Activated CD4-positive, alpha-beta memory T cell treated with anti-CD3 and anti-CD28 coated beads for 36 hours (primary cell): ENCODE measurements at places on chromosomes 12 and 14.

DNA sequence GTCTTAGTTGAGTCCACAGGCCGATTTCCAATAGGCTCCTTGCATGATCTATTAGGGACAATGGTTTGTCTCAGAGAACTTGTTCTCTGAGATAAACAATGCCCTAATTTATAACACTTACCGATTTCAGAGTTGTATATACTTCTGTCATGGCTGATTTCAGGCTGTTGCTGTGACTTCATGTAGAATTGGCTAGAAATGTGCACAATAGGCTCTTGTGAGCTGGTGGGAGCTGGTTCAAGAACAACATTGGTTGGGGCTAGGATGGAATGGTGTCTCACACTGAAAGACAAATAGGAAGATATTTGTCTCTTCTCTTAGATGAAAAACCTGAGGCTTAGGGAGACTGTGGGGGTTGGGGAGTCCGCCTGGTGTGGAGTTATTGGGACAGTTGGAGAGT lies 6.7 kb upstream of the KRT86 start:
- no peak for DNase-seq

DNA sequence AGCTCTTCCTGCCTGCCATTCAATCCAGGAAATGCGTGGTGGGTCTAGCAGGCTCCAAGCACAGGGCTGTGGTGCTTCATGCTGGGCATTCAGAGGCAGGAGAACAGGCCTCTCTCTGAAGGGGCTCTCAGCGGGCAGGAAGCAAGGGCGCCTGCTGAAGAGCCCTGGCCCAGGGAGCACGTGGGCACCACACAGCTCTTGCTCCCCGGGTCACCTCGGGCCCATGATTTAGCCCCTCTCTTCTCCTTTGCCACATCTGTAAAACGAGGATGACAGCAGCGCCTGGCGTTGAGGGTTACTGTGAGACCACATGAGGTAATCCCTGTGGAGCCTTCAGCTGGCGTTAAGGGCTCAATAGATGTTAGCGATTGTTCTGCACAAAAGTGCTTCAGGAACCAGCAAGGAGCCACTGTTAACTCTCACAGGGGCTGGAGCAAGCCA lies 37.6 kb upstream of the SPTLC2 start:
- DNase-seq = no peak

GRCh38 chr14:91230397-91231035 lies 14.0 kb downstream of the GPR68 start:
- peak; percentile 49 for DNase-seq

DNA sequence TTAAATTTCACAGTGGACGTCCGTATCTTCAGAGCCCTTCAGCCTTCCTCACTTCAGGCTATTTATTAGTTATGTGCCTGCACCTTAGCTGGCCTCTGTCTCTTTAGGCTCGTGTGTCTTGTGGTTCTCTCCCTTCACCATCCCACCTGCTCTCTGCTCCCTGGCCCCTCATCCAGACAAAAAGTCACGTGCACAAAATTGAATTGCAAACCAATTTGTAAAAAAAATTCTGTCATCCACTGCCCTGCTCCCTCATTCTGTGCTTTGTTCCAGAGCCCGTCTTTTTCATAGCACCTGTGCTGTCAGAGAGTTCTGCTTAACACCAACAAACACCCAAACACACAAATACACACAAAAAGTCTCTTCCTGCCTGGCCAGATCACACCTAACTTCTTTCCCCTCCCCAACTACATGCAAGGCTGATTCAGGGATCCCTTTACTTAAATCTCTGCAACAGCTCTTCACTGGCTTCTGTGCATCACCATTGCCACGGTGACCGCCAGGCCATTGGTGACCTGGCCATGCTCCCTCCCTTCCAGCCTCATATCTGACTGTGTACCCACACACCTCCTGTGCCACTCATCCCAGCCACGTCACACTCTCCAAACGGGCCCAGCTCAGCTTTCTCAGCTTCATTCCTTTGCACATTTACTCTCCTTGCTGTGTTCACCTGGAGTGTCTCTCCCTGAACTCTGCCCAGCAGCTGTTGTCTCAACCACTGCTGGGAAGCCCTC lies 205.7 kb downstream of the TTC8 start:
- DNase-seq = no peak

DNA sequence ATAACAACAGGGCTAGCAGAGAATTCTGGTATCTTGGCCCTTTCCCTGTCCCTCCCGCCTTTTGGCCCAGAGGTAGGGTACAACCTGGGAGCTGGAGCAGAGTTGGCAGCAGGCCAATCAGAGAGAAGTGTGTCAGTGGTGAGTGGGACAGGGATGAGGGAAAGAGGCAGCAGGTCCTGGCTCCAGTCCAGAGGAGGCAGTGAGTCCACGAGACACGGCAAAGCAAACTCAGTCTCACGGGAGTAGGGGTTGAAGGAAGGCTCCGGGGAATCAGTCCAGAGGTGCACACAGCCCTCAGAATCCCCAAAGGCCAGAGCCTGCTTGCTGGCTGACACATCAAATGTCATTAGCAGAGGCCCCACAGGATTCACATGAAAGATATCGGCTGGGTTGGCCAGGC lies 7.3 kb downstream of the PAN2 start:
- no peak for DNase-seq

GRCh38 chr12:104910196-104910840 lies 47.8 kb downstream of the SLC41A2 start:
- no peak for DNase-seq

DNA sequence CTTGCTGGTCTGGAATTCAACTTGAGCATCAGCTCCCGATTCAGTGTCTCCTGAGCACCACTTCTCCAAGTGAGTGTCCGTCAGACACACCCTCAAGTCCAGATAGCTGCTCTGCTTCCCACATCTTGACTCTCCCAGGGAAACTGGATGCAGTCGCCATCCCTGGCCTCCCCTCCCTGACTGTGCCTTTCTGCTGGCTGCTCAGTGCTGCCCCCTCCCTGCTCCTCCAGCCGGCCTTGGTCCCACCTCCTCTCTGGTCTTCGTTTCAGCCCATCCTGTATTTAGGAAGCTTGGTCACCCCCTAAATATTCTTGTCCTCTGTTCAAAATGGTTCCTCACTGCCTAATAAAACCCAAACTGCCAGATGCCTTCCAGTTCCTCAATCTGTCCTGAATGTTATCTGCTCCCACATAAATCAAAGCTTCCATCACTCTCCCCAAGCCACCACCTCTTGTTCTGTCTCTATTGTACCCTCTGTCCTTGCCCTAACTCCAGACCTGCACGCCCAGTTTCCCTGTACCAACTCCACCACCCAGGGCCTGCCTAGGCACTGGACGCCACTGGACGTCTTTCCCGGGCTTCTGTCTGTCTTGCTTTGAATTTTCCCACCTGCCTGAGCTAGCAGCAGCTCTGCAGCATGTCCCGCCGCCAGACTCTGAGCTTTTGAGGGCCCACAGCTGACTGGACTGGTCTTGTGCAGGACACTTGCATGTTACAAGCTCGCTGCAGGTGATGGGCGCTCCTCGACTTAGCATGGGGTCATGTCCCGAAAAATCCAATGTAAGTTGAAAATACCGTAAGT lies 33.8 kb downstream of the CCDC92 start:
- peak; percentile 38 for DNase-seq

GRCh38 chr12:66118240-66118891 lies 12.2 kb downstream of the LLPH start:
- no peak for DNase-seq

DNA sequence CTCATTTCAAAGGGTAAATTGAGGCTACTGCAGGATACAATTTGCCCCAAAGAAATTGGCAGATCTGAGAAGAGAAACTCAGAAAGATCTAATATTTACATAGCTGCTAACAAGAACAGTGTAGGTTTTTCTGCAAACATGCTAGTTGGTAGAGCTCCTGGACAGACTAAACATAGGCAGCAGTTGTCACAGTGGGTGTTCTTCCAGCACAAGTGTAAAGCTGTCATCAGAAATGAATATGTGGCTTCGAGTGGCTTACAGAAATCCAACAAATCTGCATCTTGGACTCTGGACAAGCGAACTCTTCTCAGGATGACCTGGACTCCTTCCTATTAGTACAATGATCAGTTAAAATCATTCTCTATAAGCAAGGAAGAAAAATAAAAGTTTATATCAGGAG lies 5.9 kb downstream of the CBX5 start:
- no peak for DNase-seq

DNA sequence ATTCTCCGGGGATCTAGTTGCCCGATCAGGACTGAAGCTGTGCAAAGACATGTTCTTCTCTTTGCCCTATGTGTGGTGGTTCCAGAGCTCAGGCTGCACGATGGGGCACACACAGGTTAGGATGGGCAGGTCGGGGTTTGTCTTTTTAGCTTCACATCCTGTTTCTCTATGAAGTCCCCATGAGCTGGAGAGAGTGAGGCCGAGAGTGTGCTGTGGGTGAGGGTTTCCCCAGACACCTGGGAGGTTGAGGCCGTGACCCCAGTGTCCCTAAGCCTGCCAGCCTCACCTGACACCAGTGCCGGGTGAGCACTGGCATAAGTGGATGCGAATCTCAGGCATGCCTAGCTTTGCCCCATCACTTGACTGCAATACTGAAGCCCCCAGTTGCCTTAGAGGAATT lies 32.9 kb upstream of the IGF1 start:
- DNase-seq = no peak

- no peak for DNase-seq
Measured at GRCh38 chr12:42794806-42795205, 205.3 kb upstream of the PRICKLE1 start.

DNA sequence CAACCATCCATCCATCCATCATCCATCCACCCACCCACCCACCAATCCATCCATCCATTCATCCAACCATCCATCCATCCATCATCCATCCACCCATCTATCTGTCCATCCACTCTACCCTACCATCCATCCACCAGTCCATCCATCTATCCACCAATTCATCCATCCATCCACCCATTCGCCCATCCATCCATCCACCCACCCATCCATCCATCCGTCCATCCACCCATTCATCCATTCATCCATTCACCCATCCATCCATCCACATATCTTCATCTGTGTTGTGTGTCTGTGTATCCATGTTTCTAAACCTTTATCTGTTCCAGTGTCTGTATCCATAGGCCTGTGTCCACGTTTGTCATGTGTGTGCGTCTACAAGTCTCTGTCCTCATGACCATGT lies 9.9 kb downstream of the HNF1A start:
- DNase-seq = no peak
